ENCODE measurements at places on chromosomes 3 and 15.

DNA sequence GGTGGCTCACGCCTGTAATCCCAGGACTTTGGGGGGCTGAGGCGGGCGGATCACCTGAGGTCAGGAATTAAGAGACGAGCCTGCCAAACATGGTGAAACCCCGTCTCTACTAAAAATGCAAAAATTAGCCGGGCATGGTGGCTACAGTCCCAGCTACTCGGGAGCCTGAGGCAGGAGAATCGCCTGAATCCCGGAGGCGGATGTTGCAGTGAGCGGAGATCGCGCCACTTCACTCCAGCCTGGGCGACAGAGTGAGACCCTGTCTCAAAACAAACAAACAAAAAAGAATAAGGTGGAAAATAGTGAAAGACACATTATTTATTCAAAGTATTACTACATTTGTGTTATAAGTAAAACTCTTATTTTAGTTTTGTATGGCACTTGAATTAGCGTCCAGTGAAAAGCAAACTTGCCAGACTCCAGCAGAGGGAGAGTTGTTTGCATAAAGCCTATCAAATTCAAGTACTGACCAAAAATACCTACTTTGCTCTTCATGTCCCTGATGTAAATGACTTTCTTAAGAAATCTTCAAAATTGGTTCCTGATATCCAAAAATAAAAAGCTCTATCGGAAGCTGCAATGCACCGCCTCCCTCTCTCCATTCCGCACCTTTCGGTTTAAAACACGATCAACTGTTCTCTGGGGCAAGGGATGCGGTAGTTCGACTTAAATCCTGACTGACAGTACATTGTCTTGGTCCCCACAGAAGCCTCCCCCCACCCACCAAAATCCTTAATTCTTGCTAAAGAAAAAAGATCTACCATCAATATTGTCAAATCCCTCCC lies 1.2 kb downstream of the TRPM7 start:
- DNase-seq = no peak

- no peak for DNase-seq
These were observed 1.6 kb downstream of the PARP3 start for GRCh38 chr3:51943451-51944391.

- DNase-seq = no peak
These were observed 552.5 kb upstream of the NECTIN3 start for GRCh38 chr3:110519071-110519470.

GRCh38 chr3:86800116-86800515 lies 190.8 kb downstream of the VGLL3 start:
- no peak for DNase-seq

Measured in activated naive CD4-positive, alpha-beta T cell (primary cell).